ENCODE measurements at places on chromosomes 3 and 15.

DNA sequence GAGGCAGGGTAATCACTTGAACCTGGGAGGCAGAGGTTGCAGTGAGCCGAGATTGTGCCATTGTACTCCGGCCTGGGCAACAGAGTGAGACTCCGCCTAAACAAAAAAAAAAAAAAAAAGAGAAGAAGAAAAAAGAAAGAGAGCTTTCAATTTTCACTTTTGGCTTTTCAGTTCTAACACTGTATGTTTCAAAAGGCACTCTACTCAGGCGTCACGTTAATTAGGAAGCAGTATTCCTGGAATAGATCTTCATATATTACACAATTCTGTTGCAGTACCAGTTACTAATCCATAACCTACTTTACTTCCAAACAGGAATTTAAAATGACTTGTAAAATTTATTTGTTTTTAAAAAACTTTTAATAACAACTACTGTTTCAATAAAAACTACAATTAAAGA is 131.7 kb upstream of the PLXND1 start:
- DNase-seq: no peak

DNA sequence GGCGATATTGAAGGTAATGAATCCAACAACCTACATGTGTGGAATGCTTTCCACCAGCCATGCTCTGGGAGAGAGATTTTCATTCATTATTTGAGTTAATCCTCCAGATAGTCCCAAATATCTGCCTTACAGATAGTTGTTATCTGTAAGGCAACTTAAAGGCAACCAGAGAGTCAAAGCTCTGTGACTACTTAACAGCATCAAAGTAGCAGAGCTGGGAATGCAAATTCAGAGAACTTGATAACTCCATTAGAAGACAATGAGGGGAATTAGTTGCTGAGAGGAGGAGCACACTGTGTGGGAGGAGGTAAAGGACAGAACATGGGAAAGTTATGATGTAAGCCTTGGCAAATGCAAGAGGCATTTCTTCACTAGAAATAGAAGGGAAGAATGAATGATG is 10.5 kb upstream of the CRBN start:
- no peak for DNase-seq

DNA sequence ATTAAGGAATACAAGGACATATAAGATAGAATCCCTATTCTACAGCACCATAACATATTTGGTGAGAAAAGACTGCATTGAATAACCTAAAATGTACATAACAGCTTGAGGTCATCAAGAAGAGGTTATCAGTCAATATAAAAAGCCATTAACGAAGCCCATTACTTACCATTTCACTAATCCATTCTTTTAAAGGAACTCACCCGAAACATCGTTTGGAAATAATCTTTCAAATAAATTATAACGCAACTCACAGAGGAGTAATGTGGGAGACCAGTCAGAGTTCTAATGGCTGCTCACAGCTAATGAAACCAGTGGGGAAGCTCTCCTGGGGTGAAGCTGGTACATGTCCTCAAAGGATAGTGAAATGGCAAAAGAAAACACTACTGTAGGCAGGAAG is 188.4 kb downstream of the TBC1D5 start:
- no peak for DNase-seq

DNA sequence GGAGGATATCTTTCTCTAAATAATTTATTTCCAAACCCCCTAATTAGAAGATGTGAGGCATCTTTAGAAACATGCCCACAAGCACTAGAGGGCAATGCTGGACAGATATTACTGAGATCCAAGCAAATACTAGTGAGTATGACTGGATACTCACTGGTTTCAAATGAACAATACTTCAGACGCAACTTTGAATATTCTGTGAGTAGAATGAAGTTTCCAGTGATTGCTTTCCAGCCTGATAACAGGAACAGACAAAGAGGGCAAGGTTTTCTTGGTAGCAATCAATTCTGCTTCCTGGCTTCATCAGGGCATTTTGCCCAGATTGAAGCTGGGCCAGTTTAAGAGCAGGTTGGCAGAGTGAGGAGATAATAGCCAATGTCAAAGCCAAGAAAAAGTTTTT is 442.6 kb upstream of the PDZRN3 start:
- DNase-seq: no peak

DNA sequence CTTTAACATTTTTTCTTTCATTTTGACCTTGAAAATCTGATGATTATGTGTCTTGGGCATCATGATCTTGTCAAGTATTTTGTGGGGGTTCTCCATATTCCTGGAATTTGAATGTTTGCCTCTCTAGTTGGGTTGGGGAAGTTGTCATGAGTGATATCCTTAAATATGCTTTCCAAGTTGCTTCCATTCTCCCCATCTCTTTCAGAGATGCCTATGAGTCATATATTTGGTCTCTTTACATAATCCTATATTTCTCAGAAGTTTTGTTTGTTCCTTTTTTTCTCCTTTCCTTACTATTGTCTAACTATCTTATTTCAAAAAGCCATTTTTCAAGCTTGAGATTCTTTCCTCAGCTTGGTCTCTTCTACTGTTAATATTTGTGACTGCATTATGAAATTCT is 69.0 kb upstream of the CCDC80 start:
- DNase-seq: no peak

Data from adipocyte (in vitro differentiated cells).